Activated T-cell treated with anti-CD3 and anti-CD28 coated beads for 4 hours (primary cell): ENCODE measurements at places on chromosomes 7 and 10.

GRCh38 chr10:102962267-102962666, 44.2 kb downstream of the CNNM2 start:
- no peak for DNase-seq

- no peak for DNase-seq
These were observed 209.0 kb downstream of the CACNA2D1 start for GRCh38 chr7:82234457-82235049.

- no peak for DNase-seq
These were observed 49.0 kb upstream of the VIPR2 start for GRCh38 chr7:159193543-159194090.

DNA sequence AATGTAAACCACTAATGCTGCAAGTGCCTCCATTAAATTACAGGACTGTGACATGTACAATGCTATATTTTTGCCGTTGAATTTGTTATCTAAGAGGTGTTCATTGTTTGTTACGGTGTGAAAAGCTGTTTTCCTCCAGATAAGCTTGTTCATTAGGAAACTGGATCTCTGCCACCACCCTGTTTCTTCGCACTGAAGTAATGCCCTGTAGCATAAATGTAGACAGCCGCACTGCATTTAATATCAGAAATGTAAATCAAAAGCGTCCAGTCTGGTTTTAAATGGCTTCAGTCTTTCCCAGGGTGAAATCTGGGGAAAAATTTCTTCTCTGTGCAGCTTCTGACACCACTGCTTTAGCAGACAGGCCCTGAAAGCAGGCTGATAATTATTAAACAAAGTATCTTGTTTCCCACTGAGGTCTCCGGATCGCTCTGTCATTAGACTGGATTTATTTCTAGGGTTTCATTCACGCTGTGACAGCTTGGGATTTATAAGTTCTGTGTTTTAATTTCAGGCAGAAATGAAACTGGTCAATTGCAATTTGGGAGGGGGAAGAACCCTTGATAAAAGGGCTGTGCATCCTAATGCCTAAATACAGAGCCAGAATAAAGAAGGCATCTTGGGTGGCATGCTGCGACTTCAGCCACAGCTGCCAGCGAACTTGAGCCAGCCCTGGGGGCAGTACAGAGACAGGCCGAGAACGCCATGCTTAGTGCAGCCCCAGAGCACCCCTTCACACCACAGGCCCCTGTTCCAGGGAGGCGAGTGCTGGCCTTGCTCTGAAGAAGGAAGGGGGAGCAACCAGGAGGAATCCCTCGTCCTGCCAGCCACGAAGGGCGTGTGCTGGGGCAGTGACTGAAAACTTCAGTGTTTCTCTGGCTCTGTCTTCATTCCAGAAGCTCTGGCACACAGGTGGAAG, 547.7 kb upstream of the GALNT17 start:
- no peak for DNase-seq

GRCh38 chr7:133932591-133932990, 194.5 kb upstream of the LRGUK start:
- no peak for DNase-seq
